Central memory CD4-positive, alpha-beta T cell (primary cell): ENCODE measurements at places on chromosomes 7 and 10.

- DNase-seq, result no peak
Observed at GRCh38 chr7:81753392-81753791, 16.5 kb downstream of the HGF start.

- no peak for DNase-seq
Observed at GRCh38 chr10:51910189-51910588, 210.8 kb upstream of the CSTF2T start.

GRCh38 chr7:92266415-92267241 lies 20.9 kb downstream of the ANKIB1 start:
- DNase-seq, result no peak

DNA sequence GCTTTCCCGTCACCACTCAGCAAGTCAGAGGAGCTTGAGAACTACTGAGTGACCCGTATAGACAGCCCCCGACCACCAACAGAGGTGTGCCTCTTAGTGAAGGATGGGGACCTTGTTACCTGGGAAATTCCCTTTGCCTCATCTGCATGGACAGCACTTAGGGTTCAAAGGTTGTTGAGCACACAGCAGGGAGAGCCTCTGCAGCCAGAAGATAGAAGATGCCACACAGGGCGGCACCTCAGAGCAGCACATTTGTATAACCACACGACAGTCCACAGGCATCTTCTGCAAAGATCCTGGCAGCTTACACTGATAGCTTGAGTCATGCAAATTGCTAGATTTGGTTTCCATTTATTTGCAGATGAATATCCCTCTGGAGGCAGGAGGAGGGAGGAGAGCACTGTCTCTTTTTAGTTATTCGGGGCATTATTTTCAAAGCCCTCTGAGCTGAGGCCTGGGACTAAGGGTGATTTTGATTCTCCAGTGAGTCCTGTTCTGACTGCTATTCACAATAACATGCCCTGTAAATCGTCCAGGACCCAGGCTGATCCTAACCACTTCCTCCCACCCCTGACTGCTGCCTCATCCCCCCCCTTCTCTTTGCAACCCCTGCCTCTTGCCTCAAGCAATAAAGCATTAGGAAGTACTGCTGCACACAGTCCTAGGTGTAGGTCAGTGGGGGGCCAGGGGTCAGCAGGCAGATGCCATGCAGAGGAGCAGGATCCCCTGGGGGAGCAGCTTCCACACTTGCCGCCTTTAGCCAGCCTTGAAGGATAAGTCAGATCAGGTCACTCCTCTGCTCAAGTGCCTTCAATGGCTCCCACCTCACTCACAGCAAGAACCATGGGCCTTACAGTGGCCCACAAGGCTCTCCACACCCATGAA lies 24.6 kb upstream of the INMT start:
- DNase-seq, result peak; percentile 81

DNA sequence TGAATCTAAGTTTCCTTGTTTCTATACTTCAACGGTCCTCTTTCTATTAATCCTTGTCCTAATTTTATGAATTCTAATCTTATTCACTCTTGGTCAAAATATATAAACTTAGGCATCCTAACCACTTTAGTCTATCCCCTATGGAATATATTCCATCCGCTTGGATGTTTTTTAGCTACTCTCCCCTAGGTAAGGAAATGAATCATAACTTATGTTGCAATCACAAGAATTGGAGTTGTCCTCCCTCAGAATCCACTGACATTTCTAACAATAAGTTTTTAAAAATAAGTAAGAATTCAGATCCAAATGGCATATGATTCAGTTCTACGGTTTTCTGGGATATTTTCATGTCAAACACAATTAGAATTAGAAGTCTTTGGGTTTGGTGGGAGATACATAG lies 1081.6 kb downstream of the SORCS1 start:
- no peak for DNase-seq

- peak; percentile 74 for DNase-seq
Observed at GRCh38 chr10:73771722-73772280, 10.0 kb upstream of the CHCHD1 start.

DNA sequence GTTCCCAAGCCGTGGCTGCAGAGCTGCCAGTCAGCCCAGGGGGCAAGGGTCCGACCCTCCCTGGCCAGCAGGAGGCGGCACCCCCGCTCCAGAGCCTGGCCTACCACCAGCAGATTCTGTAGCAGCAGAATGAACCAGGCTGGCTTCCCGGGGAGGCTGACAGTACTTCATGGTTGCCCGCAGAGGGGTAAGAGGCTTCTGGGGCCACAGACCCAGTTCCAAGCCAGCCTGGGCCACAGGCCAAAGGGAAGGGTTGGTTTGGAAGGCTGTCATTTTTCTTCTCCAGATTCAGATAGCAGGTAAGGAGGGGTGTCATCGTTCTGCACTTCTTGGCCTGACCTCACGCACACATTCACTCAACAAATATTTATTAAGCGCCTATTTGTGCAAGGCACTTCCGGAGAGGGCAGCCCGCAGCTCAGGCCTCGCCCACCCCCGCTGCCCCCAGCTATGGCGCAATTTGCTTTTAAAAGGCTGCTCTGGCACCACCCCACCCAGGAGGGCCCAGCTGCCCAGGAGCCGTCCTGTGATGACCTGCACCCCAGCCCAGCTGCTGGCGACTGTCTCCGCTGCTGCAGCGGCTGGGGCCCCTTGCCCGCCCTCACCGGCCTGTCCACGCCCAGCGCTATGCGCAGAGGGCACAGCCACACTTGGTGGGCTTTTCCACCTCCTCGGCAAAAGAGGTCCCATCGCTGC lies 168.5 kb downstream of the LCOR start:
- DNase-seq, result no peak

GRCh38 chr7:15567652-15568051 lies 5.8 kb upstream of the AGMO start:
- DNase-seq, result no peak

DNA sequence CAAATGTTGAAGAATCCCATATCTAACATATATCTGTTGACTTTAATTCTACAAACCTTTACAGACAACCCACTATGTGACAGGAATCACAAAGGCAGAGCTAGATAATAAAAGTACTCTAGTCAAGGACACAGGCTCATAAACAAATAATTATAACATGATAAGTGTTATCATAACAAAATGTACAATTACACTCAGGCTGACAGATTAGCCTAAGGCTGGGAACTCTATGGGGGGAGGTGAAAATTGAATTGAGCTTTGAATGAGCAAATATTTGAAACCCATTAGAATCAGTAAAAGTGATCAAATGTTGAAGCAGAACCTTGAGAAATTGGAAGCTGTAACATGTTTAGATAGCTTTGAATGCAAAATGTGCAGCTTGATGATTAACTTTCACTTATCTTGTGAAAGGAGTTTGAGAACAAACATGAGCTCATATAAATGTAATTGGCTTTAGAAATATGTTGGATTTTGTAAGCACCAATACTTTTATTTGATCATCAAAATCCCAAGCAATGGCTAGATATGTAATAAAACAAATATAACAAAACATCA lies 970.2 kb downstream of the SORCS3 start:
- no peak for DNase-seq

- DNase-seq, result no peak
Observed at GRCh38 chr7:31633894-31634494, 53.0 kb upstream of the PPP1R17 start.

- DNase-seq, result no peak
Observed at GRCh38 chr10:116255886-116256751, 16.9 kb downstream of the GFRA1 start.

GRCh38 chr10:64102916-64103315 lies 581.7 kb downstream of the REEP3 start:
- DNase-seq, result no peak

DNA sequence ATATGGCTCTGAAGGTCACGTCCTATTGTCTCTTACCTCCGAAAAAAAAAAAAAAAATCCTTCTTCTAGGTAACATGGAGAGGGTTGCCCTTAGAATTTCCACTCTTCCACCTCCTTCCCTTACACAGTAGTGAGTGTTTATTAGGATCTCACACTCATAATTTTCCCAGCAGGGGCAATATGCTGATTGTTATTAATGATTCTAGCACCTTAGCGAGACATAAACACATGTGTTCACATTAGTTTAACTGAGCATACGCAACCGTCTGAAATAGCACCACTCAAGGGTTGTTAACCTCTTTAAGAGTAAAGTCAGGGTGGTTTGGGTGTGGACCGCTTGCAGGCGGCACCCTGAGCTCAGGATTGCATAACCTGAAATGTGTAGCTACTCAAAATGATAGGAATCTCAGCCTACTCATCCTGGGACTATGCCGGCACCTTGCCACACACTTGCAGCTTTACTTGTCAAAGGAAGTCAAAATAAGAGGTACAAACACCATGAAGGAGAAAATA lies 52.2 kb downstream of the CPEB3 start:
- DNase-seq, result no peak
